ENCODE measurements at places on chromosomes 5 and 9.

- DNase-seq = no peak
Observed at GRCh38 chr5:44885903-44886302, 77.2 kb downstream of the MRPS30 start.

DNA sequence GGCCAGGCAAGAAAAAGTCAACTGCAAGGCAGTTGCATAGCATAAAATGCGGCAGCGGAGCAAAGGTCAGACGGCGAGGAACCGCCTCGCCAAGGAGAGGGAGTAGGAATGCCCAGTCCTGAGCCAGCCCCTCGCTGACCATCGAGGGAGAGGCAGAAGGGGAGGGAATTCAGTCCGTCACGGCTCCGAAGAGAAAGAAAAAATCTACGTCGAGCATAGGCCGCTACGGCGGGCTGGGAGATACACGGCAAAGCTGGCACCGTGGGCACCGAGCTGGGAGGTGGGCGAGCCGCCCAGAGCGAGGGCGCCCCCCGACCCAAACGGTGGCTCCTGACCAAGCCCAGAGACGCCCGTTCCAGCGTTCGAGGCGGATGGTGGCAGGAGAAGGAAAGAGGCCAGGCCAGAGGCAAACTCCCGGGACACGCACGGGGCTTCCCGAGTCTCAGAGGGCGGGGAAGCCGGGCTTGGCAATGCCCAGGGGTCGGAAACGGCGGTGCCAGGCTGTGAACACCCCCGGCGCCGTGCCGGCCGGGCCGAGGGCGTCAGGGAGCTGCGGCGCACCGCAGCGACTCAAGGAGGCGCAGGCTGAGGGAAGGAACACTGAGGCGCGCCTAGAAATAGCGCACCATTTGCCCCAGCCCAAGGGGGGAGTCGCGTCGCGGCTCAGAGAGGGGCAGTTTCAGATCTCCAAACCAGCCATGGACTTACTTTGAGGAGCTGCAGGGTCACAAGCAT lies 518 bp downstream of the SPRY4 start:
- no peak for DNase-seq

- no peak for DNase-seq
Observed at GRCh38 chr5:124154714-124155113, 591.7 kb downstream of the ZNF608 start.

DNA sequence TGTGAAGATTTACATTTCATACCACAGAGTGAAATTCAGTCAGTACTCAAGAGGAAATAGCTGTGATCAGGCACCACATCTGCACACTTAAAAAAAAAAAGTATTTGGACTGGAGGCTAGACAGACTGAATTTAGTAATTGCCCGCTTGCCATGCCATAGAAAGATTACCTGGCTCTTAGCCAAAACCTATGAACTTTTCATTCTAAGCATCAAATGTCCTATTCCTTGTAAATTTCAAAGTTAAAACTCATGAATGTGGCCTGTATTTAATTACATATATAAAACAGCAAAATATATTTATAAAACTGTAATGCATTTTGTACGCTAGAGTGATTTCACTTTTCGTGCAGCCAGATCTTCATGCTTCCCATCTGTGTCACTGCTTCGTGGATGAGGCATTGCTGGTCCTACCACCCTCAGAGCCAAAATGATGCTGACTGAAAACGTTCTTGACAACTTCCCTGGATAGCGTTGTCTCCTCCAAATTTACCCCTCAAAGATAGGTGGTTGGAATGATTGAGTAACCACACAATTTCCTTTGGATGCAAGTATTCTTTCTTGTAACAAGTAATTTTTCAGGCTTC lies 447.9 kb upstream of the SGCD start:
- no peak for DNase-seq

- no peak for DNase-seq
Observed at GRCh38 chr9:127194881-127195713, 69.5 kb upstream of the GARNL3 start.

GRCh38 chr9:124658165-124659017 lies 112.7 kb downstream of the NR6A1 start:
- peak; percentile 77 for DNase-seq

DNA sequence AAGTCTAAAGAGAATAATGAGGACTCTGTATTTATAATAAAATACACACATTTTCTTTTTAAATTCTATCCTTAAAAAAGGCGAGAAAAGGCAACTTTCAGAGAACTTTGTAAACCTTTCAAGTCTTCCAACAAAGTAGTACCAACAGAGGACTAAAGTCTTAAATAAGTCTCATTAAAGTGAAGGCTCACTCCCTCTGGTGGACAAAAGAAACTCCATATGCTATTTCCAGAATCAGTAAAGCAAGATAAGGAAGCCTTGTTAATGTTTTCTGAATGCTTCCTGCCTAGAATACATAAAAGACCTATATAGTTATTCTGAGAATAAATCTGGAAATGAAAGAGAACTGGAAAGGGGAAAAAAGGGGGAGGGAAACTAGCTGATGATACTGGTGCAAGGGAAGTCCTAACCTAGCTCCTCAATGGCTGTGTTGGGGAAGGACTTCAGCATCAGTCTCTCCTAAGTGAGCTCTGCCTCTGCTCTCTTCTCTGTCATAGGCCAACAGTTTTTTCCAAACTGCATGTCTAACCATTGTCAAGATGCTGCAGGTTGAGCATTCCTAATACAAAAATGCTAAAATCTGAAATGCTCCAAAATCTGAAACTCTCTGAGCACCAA lies 7.2 kb downstream of the HMGCS1 start:
- DNase-seq = peak; percentile 42

DNA sequence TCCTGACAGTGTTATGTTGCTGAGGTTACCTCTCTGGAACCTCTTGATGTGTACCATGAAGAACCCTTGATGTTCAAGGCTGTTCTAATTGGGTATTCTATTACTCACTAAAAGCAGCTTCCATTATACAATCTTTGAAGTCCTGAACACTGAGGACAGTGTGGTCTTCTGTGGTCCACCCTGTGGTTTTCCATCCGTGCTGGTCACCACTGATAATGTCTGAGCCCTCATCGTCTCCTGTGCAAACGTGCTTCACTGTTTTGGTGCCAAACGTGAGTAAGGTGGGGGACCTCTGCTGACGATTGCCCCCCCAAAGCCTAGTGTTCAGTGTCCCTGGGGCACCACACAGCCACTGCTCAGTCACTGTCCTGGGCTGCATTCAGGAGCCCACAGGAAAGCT lies 259.7 kb upstream of the ANKRD55 start:
- DNase-seq = no peak

- DNase-seq = no peak
Observed at GRCh38 chr9:86902176-86902575, 45.1 kb downstream of the GAS1 start.

GRCh38 chr5:78778538-78778937 lies 130.0 kb upstream of the LHFPL2 start:
- no peak for DNase-seq

DNA sequence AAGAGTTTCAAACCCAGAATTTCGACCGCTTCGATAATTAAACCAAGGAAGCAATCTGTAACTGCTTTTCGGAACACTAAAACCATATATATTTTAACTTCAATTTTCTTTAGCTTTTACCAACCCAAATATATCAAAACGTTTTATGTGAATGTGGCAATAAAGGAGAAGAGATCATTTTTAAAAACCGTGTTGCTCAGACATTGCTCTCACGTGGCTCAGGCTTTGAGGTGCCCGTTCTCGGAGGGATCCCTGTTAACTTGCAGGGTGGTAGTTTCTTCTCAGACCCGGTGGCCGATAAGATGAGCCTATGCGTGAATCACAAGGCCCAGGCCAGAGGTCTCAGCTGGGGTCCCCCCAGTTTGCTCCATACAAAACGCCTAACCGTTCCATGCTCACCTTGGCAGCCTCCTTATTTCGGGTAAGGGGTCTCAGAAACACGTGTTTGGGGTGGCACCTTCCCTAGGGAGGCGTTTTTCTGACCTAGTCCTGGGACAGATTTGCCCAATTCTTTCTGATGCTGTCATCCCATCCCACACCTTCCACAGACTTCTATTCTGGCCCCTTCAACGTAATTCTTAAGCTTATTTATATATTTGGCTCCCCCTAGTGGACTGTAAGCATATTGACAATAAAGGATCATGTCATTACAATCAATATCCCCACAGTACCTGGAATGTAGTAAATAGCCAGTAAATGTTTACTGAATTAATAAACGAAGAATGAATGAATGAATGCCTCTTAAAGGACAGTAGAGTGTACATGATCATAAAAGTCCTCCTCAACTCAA lies 48.1 kb downstream of the THBS4 start:
- DNase-seq = peak; percentile 56

DNA sequence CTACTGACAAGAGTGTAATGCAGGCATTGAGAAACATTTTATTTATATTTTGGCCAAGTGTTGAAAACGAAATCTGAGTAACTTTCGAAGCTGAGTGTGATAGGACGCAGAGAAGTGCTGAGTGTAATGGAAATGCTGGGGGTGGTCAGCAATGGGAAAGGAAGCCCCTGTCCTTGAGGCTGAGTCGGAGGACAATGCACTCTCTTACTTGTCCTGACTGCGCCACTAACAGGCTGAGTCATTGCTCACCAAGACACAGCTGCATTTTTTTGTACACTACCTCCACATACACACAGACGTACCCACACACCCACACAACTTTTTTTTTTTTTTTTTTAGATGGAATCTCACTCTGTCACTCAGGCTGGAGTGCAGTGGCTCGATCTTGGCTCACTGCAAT lies 637.7 kb downstream of the SLCO4C1 start:
- DNase-seq = no peak

- DNase-seq = no peak
Observed at GRCh38 chr5:168790002-168790635, 211.0 kb upstream of the PANK3 start.

DNA sequence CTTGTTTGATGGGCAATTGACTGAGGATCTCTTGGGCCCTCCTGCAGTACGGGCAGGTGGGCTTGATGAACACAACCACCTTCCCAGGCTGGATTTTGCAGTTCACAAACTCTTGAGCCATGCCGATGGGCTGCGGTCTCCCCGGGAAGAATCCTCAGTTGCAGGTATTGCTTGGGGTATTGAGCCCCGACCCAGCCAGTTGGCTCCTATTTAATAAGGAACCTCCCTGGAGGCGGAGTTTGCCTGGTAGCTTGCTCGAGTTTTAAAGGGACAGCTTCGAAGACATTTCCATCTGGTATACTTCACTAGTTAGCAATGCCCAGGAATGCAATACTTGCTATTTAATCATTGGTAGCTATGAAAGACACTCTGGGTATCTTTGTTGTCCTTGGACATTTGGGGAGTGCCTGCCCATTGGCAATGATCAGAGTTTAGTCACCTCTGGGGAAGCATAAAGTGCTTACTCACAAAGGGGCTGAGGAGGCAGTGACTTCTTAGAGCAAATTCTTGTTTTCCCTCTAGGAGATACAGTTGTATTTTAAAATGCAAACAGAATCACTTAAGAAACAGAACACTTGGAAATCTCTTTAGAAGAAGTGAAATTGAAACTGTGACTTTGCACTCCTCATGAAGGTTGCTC lies at the start of gene GLRX:
GLRX (minus strand) TSS at position 185 of the 640 bp plus-strand sequence; CDS start at position 121, 64 bp downstream.
- DNase-seq = peak; percentile 15

GRCh38 chr5:1312993-1313833 lies 18.3 kb upstream of the TERT start:
- no peak for DNase-seq

DNA sequence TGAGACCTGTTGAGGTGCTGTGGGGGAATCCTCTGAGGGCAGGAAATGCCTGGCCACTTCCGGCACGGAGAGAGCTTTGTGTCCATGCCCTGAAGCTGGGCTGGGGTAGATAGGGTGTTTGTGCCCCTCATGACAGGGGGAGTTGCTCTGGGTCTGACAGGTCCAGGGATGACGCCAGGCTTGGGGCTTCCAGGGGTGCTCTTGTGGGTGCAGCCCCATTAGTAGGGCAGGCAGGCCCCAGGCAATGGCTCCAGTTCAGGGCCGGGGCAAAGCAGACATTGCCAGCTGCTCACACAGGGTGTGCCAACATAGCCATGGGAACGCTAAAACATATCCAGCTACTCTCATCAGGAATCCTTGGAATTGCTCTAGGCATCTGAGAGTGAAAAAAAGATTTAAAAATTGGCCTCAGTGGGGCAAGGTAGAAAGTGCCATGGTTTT lies 21.1 kb downstream of the PITX1 start:
- no peak for DNase-seq

DNA sequence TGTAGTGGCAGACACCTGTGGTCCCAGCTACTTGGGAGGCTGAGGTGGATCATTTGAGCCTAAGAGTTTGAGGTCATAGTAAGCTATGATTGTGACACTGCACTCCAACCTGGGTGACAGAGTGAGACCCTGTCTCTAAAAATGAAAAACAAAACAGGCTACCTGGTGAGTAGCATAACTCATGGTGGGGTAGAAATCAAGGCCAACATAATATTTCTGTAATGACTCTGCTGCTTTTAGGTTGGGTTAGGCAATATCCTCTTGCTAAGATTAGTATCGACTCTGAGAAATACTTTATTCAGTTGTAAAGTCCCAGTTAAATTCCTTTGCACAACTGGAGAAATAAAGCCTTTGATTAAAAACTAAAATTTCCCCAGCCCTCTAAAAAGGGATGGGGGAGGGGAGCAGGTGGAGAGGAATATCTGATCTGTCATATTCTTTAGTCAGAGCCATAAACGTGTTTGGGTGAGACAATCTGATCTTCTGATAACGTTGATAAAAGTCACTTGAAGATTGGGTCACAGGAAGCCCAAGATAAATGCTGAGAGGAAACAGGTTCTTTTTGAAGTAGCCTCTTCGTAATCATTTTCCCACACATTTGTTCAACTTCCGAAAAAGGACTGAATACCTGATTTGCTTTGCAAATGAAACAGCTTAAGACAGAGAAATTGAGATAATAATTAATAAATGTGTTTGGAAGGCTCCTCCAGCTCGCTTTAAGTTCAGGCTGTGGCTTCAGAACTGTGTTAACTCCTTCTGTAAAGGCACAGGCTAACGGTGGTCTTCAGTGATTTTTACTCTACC lies 14.9 kb downstream of the IL4 start:
- DNase-seq = no peak

- DNase-seq = no peak
Observed at GRCh38 chr5:144189800-144190429, 19.2 kb downstream of the KCTD16 start.

DNA sequence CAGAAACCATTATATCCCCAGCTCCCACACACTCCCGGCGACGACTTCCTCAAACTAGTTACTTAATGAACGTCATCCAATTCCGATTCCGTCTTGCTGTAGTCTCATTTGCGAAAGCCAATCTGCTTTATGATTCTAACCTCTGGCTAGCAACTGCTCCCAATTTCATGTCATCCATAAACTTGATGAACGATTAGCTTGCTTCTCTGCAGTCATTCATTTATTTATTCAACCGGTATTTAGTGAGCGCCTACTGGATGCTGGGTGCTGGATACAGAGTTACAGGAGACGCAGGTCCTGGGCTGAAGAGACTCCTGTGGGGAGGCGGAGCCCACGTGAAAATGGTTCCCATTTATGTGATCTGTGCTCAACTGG lies 46.2 kb downstream of the TSPAN17 start:
- DNase-seq = no peak

All from NCI-H2171 (cell line).